ENCODE measurements at places on chromosomes 12 and 14. TPM values are rescaled to one million over a fixed set of nuclear protein-coding genes. Genes with fewer than 3 reads are reported as not detected.

- DNase-seq, result no peak
- H3K27ac ChIP-seq, result no peak overlapping the region
- H3K4me1 ChIP-seq, result peaks cover 3% of the 10 kb centered on the region
- H3K27me3 ChIP-seq, result peaks cover 3% of the 10 kb centered on the region
Measured at GRCh38 chr12:40168868-40169267, 55.9 kb upstream of the LRRK2 start.

DNA sequence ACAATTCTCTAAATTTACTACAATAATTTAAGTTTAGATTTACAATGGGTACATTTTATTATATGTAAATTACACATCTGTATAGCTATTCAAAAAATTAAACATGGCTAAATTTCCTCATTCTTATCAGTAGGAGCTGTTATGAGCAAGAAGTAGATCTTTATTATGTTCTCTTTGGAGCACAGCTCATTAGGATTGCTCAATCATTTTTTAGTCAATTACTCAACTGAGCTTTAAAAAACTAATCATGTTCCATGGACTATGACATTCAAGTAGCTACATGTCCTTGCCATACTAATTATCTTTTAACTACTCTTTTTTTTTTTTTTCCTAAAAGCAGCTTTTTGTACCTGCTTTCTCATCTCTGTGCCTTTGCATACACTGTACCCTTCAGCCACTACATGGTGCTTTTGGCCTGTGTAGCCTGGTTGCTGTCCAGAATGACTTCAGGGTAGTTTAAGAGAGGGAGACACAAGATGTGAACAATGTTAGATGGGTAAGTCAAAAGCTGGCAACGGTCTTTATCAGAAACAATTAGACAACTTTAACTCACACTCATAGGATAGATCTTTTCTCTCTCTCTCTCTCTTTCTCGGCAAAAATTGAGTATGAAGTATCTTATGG lies 69.0 kb downstream of the SSPN start:
- no peak overlapping the region for H3K4me3 ChIP-seq
- DNase-seq, result no peak
- H3K36me3 ChIP-seq, result no peaks in the 10 kb centered on the region
- no peaks in the 10 kb centered on the region for H3K27me3 ChIP-seq

DNA sequence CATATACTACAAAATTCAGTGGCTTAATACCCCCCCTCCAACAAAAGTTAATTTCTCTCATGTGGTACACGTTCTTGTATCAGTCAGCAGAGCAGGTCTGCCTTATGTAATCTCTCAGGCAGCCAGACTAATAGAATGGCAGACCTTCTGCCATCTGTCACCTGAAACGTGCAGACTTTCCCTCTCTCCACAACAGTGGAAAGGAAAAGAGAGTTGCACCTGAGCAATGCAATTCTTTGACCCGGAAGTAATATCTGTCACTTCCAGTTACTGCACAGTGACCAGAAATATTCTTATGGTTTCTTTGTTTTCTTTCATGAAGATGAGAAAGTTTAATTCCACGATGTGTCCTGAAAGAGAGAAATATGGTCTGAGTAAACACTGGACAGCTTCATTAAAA lies 14.4 kb downstream of the KERA start:
- H3K36me3 ChIP-seq, result no peaks in the 10 kb centered on the region
- no peaks in the 10 kb centered on the region for H3K27me3 ChIP-seq
- no peak overlapping the region for H3K27ac ChIP-seq
- H3K4me1 ChIP-seq, result no peaks in the 10 kb centered on the region
- no peak for DNase-seq

DNA sequence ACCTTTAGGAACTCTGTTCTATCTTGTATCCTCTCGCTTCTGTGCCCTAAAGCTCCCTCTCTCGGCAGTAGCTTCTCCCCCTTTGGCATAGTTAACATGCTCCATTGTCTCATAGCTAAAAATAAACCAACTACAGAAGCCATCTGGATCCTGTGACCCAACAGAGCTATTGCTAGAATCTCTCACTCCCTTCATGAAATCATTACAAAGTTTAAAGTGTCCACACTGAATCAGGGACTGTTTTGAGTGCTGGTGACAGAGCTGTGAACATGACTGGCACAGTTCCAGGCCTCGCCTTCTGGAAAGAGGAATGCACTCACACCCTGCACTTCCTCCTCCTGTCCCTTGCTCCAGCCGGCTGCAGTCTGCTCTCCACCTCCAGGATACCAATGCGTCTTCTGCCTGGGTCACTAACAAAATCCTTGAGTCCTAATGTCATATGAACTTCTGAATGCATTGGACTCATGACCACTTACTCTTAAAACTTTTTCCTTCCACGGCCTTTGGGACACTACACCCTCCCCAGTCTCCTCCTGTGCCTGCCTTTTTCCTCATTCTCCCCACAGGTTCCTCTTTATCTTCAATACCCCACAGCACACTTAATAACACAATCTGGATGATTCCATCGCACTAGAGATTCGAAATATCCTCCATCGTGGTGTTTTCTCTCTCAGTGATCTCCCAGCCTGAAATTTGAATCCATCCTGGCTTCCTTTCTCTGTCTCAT lies 13.2 kb downstream of the PLBD1 start:
- no peaks in the 10 kb centered on the region for H3K36me3 ChIP-seq
- H3K4me3 ChIP-seq, result no peak overlapping the region
- no peak overlapping the region for H3K27ac ChIP-seq

DNA sequence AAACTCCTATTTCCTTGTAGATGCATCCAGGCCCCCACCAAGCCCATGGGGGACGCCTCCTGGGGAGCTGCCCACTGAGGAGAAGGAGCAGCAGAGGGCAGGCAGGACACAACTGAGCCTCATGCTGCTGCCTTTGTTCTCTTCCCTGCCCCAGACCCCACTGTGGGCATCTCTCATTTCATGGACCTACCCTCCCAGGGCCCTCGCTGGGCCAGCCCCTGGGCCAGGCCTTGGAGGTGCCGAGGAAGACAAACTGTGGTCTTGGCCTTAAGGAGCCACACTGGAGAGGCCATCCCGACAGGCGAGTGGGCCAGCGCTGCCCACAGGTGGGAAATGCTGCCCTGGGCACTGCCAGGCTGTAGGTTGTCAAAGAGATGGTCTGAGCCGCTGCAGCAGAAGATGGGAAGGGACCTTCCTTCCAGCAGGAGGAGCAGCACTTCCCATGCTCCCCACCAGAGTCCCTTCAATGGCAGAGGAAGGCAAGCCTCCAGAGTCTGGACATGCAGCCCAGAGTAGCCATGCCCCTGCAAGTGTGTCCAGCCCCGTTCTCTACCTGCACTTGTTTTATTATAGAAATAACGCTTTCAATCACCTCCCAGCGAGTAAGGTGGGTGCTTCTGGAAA lies 147.4 kb downstream of the BCL11B start:
- H3K4me1 ChIP-seq, result peaks cover 9% of the 10 kb centered on the region
- DNase-seq, result no peak
- H3K36me3 ChIP-seq, result no peaks in the 10 kb centered on the region
- H3K27me3 ChIP-seq, result no peaks in the 10 kb centered on the region

GRCh38 chr12:2513141-2514037 lies 281.4 kb upstream of the FKBP4 start:
- H3K27ac ChIP-seq, result no peak overlapping the region
- H3K4me3 ChIP-seq, result no peak overlapping the region
- no peak for DNase-seq
- peaks cover 6% of the 10 kb centered on the region for H3K27me3 ChIP-seq

GRCh38 chr12:98896938-98897337 lies 251.8 kb downstream of the APAF1 start:
- H3K27ac ChIP-seq, result no peak overlapping the region
- peaks cover 14% of the 10 kb centered on the region for H3K27me3 ChIP-seq
- no peaks in the 10 kb centered on the region for H3K4me1 ChIP-seq
- H3K36me3 ChIP-seq, result no peaks in the 10 kb centered on the region
- no peak for DNase-seq
- no peak overlapping the region for H3K4me3 ChIP-seq

- no peak overlapping the region for H3K4me3 ChIP-seq
- H3K27ac ChIP-seq, result no peak overlapping the region
- no peaks in the 10 kb centered on the region for H3K4me1 ChIP-seq
Measured at GRCh38 chr12:110821917-110822316, 24.9 kb upstream of the CCDC63 start.

DNA sequence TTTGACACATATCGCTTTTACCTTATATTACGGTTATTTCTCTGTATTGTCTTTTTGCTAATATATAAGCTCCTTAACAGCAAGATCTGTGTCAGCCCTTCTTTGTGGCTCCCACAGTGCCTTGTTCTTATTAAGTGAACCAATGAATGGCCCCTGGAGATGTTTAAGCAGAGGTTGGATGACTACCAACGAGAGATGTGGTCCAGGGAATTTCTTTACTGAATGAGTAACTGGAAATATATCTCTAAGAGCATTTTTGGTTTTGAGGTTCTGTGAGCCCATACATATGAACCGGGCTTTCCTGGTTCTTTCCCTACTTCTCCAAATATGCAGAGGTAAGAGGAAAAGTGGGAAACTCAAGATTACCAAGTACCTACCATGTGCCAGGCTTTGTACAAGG lies 23.5 kb downstream of the CALCOCO1 start:
- no peak for DNase-seq
- H3K36me3 ChIP-seq, result no peaks in the 10 kb centered on the region
- no peaks in the 10 kb centered on the region for H3K4me1 ChIP-seq
- H3K27ac ChIP-seq, result no peak overlapping the region
- H3K4me3 ChIP-seq, result no peak overlapping the region

- H3K4me1 ChIP-seq, result no peaks in the 10 kb centered on the region
- no peak overlapping the region for H3K4me3 ChIP-seq
- no peak for DNase-seq
- no peaks in the 10 kb centered on the region for H3K36me3 ChIP-seq
- no peak overlapping the region for H3K27ac ChIP-seq
- peaks cover 2% of the 10 kb centered on the region for H3K27me3 ChIP-seq
Measured at GRCh38 chr14:34363733-34364134, 98.3 kb downstream of the SPTSSA start.

GRCh38 chr14:24741871-24742270 lies 107.9 kb upstream of the GZMB start:
- H3K36me3 ChIP-seq, result no peaks in the 10 kb centered on the region
- H3K27ac ChIP-seq, result no peak overlapping the region
- no peaks in the 10 kb centered on the region for H3K27me3 ChIP-seq
- H3K4me1 ChIP-seq, result no peaks in the 10 kb centered on the region
- H3K4me3 ChIP-seq, result no peak overlapping the region
- no peak for DNase-seq

GRCh38 chr12:52613384-52614030 lies 4.9 kb downstream of the KRT73 start:
- H3K27me3 ChIP-seq, result peaks cover 3% of the 10 kb centered on the region
- peaks cover 84% of the 10 kb centered on the region for H3K4me1 ChIP-seq
- H3K27ac ChIP-seq, result peak overlapping the region; percentile 60
- H3K4me3 ChIP-seq, result no peak overlapping the region
- no peaks in the 10 kb centered on the region for H3K36me3 ChIP-seq

DNA sequence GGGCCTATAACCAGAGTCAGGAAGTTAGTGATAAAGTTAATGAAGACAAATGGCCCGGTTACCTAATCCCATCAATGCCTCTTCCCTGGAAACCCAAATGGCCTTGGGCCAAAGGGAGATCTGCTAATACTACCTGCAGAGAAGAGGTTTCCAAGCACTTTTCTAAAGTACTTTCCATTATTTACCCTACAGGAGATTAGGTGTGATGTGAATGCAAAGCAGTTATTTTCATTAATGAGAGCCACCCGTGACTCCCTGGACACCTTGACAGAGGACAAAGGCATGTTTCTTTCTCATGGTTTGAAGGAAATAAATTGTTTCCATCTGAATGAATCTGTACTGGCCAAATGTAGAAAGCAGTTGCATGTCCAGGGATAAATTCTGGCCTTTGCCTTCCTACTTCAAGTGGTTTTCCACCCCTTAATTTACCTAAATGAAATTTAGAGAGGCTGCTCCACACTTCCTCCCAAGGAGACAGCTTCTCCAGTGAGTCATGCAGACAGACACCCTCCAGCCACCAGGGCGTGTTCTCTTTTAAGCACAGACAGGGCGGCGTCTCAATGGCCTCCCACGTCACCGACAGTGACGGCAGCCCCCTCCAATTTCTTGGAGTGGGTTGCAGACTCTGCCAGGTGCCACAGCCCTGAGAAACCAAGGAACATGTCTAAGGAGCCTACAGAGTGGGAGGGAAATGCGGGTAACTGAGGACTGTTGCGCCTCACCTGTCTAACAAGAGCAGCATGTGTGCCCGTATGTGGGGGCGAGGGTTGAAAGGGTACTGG lies 43.9 kb upstream of the GNPNAT1 start:
- no peak overlapping the region for H3K4me3 ChIP-seq
- no peak overlapping the region for H3K27ac ChIP-seq
- H3K36me3 ChIP-seq, result no peaks in the 10 kb centered on the region
- no peak for DNase-seq
- H3K4me1 ChIP-seq, result no peaks in the 10 kb centered on the region

Gene CD69
- 39.2 TPM for total RNA-seq

Gene PLEKHG7
- not detected for total RNA-seq

Gene NDRG2
- total RNA-seq, result 28.0 TPM

Gene HOXC5
- total RNA-seq, result not detected

Measured in T-cell (primary cell).